ENCODE measurements at places on chromosomes 1 and 21.

DNA sequence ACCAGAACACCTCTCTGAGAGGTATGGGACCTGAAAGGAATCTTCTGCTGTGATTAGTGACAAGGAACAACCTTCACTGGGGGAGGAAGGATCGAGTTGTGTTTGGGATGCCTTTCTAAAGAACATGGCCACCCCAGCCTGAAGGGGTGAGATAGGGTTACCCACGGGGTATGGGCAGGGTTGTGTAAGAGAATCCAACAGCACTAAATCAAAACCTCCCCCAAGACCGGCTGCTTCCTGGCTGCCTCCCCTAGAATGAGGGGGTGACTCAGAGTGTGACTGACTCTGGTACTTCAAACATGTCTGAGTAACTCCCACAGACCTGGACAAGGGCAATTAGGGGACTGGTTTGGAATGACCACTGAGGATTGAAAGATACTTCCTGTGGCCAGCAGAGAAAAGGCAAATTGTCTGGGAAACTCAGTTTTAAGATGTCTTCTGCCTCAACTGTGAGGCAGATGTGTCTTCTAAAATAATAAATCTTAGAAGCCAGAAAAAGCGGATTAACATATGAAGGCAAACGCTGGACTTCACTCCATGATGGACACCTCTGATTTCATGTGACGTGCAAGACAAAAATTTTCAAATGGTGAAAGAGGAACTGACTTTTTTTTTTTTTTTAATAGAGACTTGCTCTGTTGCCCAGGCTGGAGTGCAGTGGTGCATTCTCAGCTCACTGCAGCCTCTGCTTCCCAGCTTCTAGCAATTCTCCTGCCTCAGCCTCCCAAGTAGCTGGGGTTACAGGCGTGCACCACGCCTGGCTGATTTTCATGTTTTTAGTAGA is 6.7 kb upstream of the PTPN14 start:
- DNase-seq, result no peak

DNA sequence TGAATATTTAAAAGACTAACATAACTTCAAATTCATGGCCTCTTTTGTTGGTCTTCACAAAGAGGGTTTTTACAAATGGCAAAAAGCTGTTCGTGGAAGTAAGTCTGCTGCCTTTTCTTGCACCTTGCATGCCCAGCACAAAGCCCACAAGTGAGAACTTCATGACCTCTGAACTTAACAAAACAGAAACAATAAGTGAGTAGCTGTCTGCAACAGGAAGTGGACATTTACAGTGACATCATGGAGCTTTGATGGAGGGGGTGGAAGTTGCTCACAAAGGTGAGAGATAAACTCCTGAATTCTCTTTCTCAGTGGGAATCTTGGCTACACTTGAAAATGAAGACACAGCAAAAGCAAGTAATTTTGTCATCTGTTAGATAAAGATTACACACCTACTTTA is 303.3 kb upstream of the DEPDC1 start:
- no peak for DNase-seq

- DNase-seq, result no peak
These were observed 162.7 kb downstream of the HMCN1 start for GRCh38 chr1:185896863-185897262.

DNA sequence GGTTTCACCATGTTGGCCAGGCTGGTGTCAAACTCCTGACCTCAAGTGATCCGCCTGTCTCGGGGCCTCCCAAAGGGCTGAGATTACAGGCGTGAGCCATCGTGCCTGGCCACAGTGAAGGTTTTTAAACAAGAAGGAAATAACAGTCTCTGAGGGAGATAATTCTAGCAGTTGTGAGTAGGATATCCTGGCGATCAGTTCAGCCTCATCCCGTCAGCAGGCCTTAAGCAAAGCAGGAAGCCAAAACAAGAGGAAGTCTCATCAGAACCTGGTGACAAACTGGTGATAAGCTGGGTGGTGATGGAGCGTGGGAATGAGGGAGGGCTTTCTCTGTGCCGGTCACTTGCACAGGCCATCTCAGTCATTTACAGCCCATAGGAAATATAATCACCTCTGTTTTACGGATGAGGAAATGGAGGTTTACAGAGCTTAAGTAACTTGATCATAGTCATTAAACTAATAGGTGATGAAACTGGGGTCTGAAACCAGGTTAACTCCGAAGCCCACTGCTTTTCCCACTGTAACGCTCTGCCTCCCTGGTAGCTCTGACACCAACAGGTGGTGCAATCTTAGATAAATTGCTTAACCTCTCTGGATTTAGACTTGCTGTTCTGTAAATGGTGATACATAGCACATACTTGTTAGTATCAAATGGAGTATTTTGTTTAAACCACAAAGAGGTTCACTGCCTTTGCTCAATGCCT is 40.8 kb upstream of the A3GALT2 start:
- DNase-seq, result no peak

- no peak for DNase-seq
These were observed 5.8 kb upstream of the ALDH4A1 start for GRCh38 chr1:18907917-18908845.
